ENCODE measurements at places on chromosomes 1 and 21.

DNA sequence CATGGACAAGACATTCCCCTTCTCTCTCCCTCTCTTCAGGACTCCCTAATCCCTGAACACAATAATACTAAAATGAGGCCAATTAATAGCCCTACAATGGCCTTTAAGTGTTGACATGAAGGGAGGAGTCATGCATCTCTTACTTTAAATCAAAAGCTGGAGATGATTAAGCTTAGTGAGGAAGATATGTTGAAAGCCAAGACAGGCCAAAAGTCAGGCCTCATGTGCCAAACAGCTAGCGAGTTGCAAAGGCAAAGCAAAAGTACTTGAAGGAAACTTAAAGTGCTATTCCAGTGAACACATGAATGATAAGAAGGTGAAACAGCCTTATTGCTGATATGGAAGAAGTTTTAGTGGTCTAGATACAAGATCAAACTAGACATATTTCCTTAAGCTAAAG, 49.5 kb upstream of the CD46 start:
- DNase-seq: no peak

DNA sequence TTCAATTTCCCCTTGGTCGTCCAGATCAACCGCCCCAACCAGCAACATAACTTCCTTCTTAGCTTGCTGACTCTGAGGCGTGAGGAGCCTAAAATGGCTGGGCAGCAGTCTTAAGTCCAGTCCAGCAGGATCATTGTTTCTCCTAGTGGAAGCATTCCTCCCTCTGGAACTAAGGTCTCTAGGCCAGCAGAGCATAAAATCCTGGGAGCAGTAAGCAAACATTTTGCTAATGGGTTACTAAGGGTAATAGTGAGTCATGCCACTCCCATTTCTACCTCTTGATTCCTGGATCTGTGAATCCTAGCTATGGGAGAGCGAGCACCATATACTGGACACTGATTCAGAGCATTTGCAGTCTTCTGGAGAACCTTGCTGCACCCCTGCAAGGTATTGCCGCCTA, 59.9 kb downstream of the ADSS2 start:
- DNase-seq: no peak

- no peak for DNase-seq
Measured at GRCh38 chr1:240484804-240485443, 127.0 kb downstream of the GREM2 start.

DNA sequence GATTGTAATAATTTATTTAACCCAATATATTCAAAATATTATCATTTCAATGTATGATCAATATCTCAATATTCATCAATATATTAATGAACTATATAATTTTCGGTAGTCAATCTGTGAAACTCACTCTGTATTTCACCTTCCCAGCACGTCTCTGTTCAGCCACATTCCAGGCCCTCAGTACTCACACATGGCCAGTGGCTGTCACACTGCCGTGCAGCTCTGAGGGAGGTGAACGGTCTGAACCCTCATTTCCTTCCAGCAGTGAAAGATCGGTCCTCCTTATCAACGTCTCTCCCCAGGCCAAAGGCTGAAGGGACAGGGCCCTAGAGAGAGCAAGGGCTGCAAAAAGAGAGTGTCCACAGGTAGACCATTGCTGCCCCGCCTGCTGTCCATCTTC, 39.5 kb upstream of the ZNF124 start:
- DNase-seq: no peak

DNA sequence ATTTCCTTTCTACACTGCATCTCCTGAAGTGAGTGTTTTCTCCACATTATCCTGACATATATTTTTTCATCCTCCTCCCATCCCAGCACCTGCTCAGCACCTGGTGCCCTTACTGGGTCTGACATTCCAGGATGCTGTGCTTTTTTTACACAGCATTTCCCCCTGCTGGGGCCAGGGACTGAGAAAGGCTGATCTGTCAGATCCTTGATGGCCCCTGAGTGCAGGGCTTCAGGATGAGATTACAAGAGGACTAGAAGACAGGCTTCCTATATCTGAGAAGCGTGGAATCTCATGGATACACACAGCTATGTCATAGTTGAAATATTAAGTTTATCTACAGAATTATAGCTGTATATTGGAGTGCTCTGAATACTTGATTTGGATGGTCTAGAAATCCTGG, 24.4 kb downstream of the RCAN1 start:
- DNase-seq: no peak

DNA sequence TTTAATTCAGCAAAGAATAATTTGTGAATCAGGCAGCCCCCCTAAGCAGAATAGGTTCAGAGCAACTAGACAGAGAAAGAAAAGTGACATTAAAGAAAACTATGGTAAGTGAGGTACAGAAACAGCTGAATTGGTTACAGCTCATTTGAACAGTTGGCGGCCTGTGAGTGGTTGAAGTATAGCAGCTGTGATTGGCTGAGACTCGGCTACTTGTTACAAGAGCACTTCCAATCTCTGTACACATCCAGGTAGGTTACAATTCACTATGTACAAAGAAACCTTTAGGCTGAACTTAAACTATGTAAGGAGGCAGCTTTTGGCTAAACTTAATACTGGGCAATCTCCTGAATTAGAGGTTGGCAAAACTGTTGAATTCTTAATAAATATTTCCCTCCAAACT, 171.1 kb upstream of the LHX8 start:
- no peak for DNase-seq

DNA sequence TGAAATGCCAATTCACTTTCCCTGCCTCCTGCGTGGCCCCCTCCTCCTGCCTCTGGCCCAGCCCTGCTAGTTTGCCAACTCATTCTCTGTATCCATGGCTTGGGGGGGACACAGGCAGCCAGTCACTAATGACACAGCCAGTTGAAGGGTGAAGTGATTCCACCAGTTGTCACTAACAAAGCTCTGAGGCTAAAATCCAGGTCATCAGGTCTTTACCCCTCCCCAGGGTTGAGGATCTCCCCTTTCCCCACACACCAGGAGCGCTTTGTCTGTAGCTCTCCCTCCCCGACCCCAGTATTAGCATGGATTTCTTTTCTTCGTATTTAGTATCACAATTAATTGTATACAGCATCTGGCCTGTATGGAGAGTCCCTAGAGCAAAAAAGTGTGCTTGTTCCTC, 394.1 kb downstream of the RRAGC start:
- no peak for DNase-seq

DNA sequence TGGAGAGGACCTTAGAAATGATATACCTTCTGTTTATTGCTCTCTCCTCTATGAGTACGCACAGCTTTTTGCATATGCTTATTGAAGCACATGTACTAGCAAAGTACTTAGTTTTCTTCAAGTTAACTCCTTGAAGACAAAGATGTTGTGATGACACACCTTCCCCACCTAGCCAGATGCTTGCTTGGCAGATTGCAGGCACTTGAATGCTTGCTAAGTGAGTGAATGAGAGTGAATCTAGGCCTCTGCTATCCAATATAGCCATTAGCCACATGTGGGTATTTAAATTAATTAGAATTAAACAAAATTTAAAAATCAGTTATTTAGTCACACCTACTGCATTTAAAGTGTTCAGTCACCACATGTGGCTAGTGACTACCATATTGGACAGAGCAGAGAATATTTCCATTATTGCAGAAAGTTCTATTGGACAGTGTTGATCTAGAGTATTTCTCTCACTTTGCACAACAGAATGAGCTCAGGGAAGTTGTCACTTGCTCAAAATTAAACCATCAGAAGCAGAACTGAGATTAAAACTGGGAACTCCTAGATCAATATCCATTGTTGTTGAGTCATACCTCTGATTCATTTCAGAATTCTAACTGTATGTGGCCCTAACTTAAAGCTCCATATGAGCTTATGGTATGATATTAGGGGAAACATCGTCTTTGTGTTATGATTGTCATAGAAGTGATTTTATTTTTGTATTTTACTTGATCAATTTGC, 8.6 kb upstream of the EEIG2 start:
- no peak for DNase-seq

GRCh38 chr1:206529425-206529824, 22.1 kb downstream of the RASSF5 start:
- no peak for DNase-seq

DNA sequence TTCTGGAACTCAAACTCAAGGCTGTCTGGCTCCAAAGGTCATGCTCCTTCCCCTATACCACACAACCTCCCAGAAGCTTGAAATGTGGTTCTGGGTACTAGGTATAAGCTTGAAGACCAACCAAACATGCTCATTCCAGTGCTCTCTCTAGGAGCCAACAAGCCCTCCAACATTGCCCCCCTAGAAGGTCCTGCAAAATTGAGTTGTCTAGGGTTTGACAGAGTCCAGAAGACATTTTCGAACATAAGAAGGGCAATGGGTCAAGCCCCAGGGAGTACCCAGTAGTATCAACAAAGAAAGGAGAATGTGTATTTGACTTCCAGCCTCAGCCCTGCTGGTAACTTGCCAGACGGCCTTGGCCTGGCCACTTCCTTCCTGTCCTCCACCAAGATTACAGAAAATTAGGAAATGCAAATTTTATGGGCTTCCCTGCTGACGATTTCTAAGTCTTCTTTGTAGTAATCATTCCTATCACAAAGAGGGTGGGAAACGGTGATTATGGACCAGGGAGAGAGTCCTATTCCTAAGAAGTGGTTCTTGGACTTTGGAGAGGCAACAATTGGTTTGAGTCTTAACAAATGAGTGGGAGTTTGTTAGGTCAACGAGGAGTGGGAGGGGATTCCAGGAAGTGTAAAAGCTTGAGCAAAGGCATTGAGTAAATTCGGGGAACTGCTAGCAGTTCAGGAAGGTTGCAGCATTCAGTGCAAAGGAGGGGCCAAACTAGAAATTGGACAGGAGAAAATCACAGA, 18.7 kb upstream of the SLAMF1 start:
- DNase-seq: no peak

Data from H4 (cell line).